ENCODE measurements at places on chromosomes 2 and 18.

DNA sequence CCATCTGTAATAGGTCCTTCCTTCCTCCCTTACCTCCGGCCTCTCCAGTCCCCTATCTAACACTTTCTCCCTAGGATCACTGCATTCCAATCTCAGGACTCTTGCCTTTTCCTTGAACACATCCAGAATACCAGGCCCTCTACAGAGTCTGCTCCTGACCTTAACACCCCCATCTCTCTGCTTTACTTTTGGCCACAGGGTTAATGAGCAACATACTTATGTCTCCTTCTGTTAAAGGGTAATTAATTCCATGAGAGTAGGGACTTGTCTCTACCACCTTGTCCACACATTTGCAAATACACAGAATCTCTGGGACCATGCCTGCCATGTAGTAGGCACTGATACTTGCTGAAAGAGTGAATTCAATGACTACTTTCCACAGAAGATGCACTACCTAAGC, 94.9 kb downstream of the COBLL1 start:
- DNase-seq: no peak

DNA sequence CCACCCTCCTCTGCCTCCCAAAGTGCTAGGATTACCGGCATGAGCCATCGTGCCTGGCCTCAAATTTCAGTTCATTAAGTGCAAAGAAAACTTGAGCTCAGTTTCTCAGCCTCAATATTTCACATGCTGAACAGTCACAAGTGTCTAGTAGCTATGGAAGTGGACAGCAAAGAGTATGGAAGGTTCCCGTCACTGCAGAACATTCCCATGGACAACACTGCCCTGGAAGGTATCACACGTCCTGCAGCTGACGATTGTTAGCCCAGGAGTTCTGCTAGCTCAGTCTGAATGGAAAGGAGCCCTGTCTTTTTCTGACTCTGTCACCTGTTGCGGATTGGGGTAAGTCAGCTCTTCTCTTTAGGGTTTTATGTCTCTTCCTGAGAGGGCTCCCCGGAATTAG, 86.2 kb upstream of the PTPRM start:
- no peak for DNase-seq

DNA sequence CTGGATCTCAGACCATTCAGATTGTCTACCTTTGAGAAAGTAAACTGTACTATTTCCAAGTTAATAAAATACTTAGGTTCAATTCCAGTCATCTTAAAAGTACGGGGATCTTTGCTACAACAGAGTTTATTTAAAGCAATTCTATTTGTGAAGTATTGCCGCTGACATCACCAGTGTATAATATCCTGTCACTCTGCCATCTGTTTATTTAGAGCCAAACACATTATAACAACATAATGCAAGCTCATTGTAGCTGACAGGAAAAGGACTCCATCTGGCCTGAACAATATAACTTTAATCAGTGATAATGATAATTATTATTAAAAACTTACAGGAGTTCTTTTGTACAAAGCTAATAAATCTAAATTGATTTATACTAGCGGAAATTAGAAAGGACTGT, 786.8 kb downstream of the ERBB4 start:
- DNase-seq: no peak

- DNase-seq: no peak
These were observed 499.5 kb upstream of the MYT1L start for GRCh38 chr2:2830576-2830975.

DNA sequence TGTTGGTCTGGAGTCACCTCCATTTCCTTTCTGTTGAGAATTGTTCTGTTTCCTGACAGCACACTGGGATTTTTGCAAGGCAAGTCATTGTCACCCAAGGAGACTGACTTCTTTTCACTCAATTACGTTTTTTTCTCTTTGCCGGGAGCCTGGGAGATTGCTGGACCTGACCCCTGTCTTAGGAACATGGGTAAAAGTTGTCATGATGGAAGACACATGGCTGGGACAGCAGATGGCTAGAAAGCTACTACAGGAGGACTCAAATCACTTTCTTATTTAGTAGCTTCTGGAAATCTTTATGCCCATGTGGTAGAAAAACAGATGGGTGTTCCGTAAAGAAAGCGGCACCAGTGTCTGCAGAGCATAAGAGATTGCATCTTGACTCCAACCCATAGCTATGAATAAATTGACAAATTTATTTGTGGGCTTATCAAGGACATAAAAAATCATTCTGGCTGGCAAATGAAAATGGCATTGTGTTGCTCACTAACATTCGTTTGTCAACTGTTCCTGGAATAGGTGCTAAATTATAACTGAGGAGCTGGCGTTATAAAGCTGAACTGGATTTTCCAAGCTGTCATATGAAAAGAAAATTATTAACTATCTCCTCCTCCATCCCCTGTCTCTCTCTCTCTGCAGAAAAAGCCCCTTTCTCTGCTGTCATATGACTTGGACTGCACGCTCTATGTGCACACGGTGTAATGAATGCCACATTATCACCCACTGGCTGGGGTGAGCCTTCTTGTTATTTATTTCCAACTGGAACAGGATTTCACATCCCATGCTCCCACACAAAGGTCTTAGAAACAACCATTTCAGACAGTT, 159.8 kb downstream of the SH3RF3 start:
- no peak for DNase-seq

GRCh38 chr2:195592105-195592504, 64.9 kb upstream of the SLC39A10 start:
- DNase-seq: no peak

DNA sequence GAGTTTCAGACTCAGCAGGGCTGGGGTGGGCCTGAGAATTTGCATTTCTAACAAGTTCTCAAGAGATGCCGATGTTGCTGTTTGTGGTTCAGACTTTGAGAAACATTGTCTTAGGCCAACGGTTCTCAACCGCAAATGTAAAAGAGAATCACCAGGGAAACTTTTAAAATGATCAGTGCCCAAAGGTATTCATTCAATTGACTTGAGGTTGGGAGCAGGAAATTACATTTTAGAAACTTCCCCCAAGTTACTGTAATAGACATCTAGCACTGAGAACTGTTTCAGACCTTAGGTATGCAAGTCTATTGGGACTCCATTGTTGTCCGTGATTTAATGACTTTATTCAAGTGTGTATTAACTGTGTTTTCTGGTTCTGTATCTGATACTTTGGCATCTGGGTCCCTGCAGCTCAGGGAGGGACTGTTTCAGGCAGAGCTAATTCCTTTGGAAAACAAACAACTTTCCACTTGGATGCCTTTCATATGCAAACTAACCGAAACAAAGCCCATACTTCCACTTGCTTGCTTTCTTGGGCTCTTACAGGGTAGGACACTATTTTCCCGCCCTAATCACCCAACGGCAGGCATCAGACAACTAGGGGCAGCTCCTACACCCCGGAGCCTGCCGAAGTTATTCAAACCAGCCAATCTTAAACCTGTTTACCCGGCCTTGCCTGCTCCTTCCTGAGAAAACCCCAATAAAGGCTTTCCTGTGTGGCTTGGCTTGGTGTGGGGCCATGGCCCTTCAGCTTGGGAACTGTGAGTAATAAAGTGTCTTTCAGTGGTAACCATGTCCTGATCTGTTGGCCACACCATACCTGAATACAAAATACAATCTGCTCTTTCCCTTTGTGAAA, 97.6 kb downstream of the POLE4 start:
- DNase-seq: no peak

- DNase-seq: no peak
These were observed 31.8 kb downstream of the PRKCE start for GRCh38 chr2:45683292-45683691.

GRCh38 chr2:175233135-175233719, 51.7 kb upstream of the ATP5MC3 start:
- no peak for DNase-seq

- DNase-seq: no peak
These were observed 52.1 kb upstream of the ITGA6 start for GRCh38 chr2:172375251-172375650.

DNA sequence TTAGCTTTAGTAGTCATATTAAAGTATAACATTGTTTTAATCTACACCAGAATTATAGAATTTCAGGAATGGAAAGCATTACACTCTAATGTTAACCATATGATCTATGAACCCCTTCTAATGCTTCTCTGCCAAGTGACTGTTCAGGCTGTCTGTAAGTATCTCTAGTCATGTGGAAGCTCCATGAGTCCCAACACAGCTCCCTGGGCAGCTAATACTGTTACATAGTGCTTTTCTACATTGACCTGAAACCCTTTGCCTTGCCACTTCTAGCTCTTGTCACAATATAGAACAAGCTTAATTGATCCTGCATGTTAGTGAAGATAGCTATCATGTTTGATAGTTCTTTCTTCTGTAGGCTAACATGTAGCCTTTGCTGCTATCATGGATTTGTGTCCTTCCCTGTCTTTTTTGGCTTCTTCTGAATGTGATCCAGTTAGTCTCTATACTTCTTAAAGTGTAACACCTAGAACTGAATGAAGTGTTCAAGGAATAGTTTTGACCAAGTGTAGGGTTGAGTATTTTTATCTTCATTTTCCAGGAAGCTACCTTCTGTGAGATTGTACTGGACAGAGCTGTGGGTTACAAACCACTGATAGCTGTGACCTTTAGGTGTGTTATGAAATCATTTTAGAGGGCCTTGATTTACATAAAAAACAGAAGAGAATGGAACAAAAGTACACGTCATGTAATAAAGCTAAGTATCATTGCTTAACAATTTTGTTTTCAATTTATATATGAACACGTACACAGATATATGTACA, 23.7 kb downstream of the BABAM2 start:
- DNase-seq: no peak

DNA sequence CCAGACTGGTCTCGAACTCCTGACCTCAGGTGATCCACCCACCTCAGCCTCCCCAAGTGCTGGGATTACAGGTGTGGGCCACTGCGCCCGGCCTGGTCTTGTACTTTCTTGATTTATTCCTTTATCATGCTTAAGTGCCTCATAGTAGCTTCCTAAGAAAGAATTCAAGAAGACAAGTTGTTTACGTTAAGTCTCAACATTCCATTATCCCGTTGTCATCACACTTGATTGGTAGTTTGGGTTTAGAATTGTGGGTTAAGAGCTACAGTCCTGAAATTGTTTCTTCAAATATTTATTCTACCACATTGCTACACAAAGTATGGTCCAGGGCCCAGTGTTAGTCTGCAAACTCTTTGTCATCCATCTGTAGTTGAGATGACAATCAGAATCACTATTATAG, 194.0 kb downstream of the VWC2L start:
- DNase-seq: no peak

- DNase-seq: no peak
These were observed 33.8 kb downstream of the GPC1 start for GRCh38 chr2:240469239-240469636.

- DNase-seq: no peak
These were observed 354.0 kb downstream of the CCDC85A start for GRCh38 chr2:56537756-56538155.

DNA sequence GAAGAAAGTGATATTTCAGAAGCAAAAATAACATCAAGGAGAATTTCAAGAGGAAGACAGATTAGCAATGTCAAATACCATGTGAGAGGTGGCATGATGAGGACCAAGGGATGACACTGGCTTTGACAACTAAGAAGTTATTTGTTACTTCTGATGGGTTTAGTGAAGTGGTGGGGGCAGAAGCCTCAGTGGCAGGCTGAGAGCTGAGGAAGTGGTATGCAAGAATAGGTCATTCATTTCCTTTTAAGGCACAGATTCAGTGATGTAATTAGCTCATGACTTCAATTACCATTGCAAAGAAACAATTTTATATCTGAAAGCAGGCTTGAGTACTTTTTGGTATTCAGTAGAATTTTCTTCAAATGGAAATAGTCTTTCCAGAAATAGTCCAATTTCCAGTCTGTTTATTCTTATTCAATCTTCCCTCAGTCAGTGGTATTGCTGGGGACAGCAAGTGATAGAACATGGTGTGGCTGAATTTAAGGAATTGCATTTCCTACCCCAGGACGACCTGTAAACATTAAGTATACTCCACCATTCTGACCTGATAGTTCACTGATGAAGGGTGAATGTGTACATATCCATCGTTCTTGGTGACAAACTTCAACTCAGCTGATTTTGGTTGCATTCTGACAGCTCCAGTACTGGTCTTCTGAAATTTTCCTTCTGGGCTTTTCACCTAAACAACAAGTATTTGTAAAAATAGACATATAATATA, 28.2 kb downstream of the GEMIN6 start:
- DNase-seq: no peak

DNA sequence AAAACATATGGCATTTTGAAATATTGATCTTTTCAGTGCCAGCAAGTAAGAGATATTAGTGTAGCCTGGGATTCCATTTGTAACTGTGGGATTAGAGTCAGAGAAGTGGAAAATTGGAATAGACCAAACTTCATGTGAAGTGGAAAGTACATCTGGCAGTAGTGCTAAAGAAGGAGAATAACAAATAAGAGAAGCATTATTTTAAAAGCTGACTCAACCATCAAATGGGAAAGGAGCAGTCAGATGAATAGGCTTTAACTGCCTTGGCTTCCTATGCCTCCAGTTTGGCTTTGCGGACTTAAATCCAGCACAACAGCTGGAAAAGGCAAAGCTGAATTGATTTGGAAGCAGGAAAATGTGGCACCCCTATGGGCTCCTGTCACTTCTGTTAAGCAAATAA, 623.1 kb downstream of the TSN start:
- no peak for DNase-seq

GRCh38 chr2:108351889-108352288, 25.9 kb upstream of the SULT1C4 start:
- DNase-seq: no peak

- DNase-seq: no peak
These were observed 149.2 kb downstream of the FAM210A start for GRCh38 chr18:13577091-13577697.

DNA sequence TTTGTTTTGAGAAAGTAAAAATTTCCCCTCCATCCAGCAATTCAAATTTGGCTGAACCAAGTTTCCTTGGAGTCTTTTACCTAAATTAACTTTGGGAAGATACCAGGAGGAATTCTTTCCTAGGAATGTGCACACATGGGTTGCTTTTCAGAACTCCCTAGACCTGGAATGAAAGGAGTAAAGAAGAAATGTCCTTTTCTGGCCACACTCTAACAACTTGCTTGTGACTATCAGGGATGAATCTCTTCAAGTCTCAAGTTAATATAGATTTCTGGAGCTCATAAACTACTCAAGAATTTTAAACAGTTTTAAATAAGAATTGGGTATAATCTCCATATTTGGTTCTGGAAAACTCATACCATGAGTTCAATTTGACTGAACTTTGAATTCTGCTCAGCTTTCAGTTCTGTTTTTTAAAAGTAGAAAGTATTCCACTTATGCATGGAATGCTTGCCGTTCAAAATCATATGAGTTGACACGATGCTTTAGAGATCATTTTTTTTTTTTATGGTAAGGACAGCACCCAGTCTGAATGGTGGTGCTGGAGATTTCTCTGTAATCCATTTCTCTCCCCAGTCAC, 7.7 kb downstream of the RASGRP3 start:
- DNase-seq: no peak

DNA sequence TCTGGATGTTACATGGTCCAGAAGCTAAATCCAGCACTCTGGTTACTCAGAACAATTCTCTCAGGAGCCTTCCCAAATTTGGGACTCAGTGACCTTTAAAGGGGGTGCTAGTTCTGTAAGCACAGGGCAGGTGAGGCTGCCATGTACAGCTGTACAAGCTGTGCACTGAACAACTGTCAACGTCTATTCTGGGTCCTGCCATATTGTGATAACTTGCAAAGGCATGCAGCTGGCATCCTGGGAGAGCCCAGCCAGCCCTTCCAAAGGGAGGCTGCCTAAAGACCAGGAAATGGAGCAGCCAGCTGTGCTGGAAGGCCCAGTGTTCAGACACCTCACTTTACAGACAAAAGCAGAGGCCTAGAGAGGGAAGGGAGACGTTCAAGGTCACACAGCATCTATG, 204.8 kb downstream of the KLHL29 start:
- DNase-seq: no peak

GRCh38 chr18:46917803-46918600, 600 bp downstream of the KATNAL2 start:
- no peak for DNase-seq

All from stimulated activated CD8-positive, alpha-beta memory T cell treated with anti-CD3 and anti-CD28 coated beads, Interleukin-7, amount 100 ng/mL, for 1 hour (primary cell).